Dermis blood vessel endothelial cell (primary cell): ENCODE measurements at places on chromosomes 1 and 21. TPM values are rescaled to one million over a fixed set of nuclear protein-coding genes. Genes with fewer than 3 reads are reported as not detected.

Gene PINK1
- total RNA-seq: 67.1 and 106 TPM in 2 replicates

Gene SERINC2
- total RNA-seq: 4.8 and 12.9 TPM in 2 replicates

Gene GRHL3
- total RNA-seq: not detected in 2 replicates

Gene FNDC5
- total RNA-seq: 0.85 and 0.88 TPM in 2 replicates

Gene BTBD19
- total RNA-seq: 7.0 and 8.5 TPM in 2 replicates

Gene GAS5
- 180 and 432 TPM in 2 replicates for total RNA-seq

Gene NCAM2
- total RNA-seq: 0.17 and 0.42 TPM in 2 replicates
